Caco-2 (cell line): ENCODE measurements at places on chromosomes 1 and 21.

DNA sequence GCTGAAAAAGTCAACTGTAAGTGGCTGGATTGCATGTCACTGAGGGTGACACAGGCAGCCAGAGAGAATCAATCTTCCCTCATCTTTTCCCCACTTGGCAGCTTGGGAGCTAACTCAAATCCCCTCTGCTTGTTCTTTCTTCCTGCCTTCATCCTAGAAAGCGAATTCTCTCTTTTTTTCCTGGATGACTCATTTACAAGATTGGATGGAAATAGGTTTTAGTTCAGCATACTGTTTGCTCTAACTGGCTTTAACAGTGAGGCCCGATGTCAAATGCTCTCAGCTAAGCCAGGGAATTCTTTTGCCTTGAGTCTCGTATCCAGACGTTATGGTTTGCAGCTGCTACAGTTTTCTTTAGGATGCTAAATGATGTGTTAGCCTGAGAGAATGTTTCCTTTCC lies 72.7 kb downstream of the HUNK start:
- DNase-seq = no peak

GRCh38 chr1:151579436-151580225 lies 32.2 kb upstream of the SNX27 start:
- no peak for DNase-seq

DNA sequence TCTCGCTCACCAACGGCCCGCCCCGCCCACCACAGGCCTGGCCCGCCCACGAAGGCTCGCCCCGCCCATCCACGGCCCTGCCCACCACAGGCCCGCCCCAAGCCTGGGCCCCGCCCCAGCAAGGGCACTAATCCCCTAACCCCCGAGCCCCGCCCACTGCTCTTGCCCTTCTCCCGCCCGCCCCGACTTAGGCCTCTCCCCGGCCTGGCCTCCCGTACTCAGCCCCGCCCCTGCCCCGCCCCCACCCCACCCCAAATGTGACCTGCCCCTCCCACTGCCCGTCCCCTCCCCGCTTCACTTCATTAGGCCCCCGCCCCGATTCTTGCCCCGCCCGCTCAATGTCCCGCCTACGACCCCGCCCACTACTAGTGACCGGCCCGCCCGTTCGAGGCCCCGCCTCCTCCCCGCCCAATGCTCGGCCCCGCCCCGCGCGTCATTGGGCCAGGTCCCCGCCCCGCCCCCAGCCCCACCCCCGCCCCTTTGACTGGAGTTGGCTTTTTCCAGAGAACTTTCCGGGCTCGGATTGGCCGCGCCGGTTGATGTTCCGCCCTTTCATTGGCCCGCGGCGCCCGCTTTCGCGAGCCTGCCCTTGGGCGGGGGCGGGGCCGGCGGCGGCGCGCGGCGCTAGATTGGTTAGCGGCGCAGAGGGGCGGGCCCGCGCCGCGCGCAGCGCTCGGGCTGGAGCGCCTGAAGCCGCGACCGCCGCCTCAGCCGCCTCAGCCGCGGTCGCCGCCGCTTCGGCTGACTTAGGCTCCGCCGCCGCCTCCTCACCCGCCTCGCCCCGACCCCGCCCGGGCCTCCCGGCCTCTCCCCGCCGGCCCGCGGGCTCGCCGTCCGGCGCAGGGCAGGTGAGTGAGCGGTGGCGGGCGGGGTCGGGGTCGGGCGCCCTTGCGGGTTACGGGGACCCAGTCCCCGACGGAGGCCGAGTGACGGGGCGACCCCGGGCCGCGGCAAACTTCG lies at the start of gene PCBP3:
Gene PCBP3 (plus strand): TSS at position 705 of the 960 bp plus-strand sequence. CDS start 206,361 bp downstream, outside the sequence.
- DNase-seq = peak; percentile 90

DNA sequence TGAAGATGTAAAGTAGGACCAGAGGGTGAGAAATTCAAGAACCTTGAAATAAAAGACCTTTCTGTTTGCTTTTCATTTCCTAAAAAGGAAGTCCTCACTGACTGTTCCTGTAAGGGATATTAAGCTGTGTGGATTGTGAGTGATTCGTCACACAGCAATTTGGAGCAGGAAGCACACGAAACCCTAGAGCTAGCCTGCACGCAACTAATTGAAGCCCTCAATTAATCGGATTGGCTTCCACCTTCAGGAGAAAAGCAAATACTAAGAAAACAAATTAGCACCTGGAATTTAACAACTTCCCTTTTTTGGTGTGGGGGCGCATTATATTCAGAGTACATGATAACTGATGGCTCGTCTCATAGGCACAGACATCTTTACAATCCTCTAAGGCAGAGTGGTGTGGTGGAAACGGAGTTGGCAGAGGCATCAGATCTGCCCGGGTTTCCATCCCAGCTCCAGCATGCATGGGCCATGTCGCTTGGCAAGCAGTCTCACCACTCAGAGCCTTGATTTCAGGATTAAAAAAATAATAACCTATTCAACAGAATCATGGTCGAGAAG lies 95.2 kb downstream of the KCNJ15 start:
- no peak for DNase-seq

GRCh38 chr1:51861669-51862068 lies 16.9 kb downstream of the NRDC start:
- DNase-seq = no peak

DNA sequence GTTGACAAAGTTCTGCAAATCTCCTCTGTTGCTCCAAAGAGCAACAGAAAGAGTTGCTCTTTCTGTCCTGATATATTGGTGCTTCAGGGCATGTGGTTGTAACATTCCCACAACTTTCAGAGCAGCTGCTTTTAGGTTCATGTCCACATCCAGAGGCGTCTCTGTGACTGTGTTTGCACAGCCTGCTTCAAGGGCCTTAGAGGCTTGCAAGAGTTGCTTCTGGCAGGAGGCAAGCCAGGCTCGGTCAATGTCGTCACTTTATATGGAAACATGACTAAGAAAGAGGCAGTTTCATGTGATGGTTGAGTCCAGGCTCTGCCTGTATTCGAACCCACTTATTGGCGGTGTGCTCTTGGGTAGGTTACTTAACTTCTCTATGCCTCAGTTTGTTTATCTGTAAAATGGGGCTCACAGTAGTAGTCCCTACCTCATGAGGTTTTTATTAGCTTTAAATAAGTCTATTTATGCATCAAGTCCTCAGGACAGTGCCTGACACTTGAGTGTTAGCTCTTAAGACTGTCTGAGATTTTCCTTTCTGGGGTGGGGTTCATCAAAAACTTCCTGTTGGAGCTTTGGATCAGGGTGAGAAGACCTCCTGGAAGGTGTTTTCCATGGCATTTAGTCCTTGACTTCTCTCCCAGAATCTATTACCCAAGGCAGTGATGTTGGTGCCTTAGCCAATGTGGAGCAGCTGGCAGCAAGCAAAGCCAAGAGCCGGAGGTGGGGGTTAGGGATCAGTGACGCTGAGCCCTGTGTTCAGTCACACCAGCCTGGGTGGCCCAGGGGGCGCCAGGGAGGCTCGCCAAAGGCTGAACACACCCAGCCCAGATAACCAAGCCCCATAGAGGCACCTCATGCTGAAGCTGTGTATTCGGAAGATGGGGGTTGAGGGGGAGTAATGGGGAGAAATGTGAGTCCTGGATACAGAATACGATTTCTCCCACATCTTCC lies 18.9 kb downstream of the LHX4 start:
- peak; percentile 48 for DNase-seq

- no peak for DNase-seq
These were observed 62.5 kb downstream of the GATAD2B start for GRCh38 chr1:153860285-153860684.

DNA sequence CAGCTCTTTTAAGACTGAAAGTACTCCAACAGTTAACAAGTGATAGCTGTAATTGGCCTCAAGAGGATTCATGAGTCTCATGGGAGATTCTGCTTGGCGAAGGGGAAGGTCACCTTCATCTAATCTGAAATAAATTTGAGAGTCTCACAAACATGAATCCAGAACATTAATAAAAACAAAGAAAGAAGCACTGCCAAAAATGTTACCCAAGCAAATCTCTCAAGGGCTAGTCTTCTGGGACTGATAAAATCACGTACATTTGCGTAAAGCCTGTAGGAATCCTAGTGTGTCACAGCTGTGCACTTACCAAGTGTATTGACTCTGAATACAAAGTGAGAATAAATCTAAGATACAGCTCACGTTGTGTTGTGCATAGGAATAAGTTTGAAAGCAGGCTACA lies 21.2 kb upstream of the NUF2 start:
- no peak for DNase-seq

DNA sequence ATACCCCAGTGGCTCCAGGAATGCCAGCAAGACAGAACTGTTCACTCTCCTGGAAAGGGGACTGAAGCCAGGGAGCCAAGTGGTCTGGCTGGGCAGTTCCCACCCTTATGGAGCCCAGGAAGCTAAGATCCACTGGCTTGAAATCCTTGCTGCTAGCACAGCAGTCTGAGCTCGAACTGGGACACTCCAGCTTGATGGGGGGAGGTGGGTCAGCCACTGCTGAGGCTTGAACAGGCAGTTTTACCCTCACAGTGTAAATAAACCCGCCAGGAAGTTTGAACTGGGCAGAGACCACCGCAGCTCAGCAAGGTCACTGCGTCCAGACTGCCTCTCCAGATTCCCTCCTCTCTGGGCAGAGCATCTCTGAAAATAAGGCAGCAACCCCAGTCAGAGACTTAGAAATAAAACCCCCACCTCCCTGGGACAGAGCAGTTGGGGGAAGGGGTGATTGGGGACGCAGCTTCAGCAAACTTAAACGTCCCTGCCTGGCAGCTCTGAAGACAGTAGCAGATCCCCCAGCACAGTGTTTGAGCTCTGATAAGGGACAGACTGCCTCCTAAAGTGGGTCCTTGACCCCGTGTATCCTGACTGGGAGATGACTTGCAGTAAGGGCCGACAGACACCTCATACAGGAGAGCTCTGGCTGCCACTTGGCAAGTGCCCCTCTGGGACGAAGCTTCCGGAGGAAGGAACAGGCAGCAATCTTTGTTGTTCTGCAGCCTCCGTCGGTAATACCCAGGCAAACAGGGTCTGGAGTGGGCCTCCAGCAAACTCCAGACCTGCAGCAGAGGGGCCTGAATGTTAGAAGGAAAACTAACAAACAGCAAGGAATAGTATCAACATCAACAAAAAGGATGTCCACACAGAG lies 568.4 kb downstream of the PLA2G4A start:
- DNase-seq = no peak

- no peak for DNase-seq
These were observed 48.6 kb downstream of the CTH start for GRCh38 chr1:70459496-70460225.

DNA sequence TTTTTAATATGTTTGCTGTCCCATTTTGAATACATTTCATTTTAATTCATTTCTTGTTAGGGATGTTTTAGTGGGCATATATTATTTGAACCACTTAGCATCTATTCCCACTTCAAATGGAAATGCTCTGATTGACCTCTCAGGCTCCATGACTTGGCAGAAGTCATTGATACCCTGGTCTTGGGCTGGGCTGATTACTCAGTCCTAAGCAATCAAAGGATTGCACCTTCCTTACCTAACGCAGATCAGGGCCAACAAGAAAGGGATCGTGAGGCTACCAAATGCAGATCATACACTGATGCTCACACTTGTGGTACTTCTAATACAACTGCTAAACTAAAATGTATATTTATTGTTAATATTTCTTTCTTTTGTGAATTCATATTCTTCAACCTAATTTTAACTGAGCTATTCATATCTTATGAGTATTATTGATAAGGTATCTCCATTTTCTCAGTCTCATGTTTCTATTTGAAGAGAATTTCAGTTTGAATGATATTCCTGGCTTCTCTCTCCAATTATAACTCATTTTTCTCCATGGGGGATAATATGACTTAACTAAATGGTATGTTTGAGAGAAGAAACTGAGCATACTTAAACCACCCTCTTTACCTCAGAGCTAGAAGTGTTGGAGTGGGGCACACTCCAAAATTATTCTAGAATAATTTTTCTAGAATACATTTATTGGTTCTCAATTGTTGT lies 615.5 kb upstream of the ADAMTS5 start:
- no peak for DNase-seq

DNA sequence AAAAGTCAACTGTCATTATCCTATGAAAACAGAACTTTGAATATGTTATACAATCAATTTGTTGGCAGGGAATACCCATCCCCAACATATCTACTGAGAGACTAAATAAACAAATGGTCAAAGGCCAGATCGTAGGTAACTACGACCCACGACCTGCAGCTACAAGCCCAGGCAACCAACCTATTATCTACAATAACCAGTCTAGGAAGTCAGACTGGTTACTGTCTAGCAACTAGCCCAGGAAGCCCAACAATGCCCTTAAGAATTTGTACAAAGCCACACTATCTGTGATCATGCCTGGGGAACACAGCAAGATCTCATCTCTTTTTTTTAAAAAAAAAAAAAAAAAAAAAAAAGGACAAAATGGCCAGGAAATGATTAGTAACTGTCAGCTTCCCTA lies 58.7 kb downstream of the SMYD3 start:
- no peak for DNase-seq

GRCh38 chr21:28298251-28298672 lies 694.4 kb downstream of the LTN1 start:
- DNase-seq = no peak

- DNase-seq = no peak
These were observed 3.6 kb downstream of the LEPR start for GRCh38 chr1:65423884-65424572.

GRCh38 chr1:237226177-237226944 lies 184.4 kb downstream of the RYR2 start:
- DNase-seq = no peak

DNA sequence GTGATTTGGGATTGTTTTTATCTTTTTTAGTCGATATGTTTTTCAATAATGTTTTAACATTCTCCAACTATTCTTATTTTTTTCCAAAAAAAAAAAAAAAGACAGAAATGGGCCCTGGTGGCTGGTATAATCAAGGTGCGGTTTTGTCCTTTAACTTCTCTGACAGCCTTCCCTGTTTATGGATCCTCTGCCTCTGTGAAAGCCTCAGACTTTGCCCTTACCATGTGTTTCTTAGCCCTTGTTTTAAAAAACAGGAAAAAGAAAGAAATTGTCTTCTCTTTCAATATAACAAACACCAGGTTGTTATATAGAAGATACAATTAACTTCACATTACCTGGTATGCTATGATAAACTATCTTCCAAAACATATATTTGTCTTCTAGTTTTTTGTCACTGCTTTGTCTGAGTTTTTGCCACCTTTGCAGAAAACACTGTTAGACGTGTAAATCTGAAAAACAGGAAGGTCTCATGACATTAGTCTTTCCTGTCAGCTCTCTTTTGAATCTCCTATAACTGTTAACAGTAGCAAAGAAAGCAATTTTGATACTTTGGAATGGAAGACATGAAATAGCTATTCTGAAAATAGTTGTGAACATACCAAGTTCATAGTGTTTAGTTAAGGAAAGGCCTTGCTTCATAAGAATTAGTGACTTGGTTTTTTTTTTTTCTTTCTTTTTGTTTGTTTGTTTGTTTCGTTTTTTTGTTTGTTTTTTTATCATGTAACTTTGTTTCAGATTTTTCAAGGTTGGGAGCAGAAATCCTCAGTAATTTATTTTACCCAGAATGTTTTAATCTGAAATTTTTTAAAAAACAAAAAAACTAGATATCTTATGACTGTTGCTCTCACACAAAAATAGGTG lies 31.7 kb upstream of the CACYBP start:
- DNase-seq = no peak
